Upper lobe of right lung (tissue), 1 donor: ENCODE measurements at places on chromosomes 7 and 10. TPM values are rescaled to one million over a fixed set of nuclear protein-coding genes. Genes with fewer than 3 reads are reported as not detected.

Gene SLC18A3
- not detected for total RNA-seq

Gene HOXA7
- 2.9 TPM for total RNA-seq

Gene ACTR3C
- 20.1 TPM for total RNA-seq

Gene BAG3
- 41.5 TPM for total RNA-seq
